Fibroblast of mammary gland (primary cell): ENCODE measurements at places on chromosomes 1 and 21.
A peak's percentile ranks its signal among the peaks of the same experiment; 100 is the strongest.

DNA sequence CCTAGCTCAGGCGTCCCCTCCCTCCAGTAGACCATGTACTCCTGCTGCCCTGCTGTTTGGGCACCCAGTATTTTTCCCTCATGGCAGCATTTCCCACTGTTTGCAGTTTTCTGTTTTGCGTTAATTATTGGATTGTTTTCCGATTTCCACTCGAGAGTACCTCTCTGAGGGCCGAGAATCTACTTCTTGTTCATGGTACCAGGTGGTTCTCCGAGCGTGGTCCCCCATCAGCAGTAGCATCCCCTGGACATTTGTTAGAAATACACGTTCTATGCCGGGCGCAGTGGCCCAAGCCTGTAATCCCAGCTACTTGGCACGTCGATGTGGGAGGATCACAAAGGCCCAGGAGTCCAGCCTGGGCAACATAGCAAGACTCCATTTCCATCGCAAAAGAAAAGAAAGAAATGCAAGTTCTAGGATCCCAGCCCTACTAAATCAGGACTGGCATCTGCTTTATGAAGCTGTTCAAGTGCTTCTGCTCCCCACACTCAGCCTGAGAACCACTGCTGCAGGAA is 690 bp downstream of the RRP1 start:
- DNase-seq = no peak

DNA sequence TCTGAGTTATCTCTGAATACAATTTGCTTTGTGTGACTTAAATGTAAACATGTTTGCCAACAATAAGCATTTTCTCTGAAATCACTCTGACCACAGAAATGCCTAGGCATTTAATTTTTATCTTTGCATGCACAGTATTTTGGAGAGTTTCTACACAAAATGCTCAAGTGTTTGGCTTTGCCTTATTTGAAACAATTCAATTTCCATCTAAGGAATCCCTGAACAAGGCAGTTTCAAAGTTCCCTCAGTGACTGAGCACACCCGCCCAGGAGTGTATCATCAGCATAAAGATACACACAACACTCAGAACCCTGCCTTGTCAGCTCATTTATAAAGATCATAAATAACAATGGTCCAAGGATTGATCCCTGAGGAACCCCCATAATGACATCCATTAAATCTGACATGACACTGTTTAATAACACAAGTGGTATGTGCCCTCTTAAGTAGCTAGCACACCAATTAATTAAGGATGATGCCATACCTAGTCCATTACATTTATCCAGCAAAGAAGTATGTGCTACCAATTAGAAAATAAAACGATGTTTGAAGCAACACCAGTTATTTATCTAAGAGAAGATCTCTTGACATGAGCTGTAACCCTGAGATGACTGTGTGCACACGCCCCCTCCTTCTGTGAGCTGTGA is 585.8 kb downstream of the ADGRL2 start:
- DNase-seq = no peak

DNA sequence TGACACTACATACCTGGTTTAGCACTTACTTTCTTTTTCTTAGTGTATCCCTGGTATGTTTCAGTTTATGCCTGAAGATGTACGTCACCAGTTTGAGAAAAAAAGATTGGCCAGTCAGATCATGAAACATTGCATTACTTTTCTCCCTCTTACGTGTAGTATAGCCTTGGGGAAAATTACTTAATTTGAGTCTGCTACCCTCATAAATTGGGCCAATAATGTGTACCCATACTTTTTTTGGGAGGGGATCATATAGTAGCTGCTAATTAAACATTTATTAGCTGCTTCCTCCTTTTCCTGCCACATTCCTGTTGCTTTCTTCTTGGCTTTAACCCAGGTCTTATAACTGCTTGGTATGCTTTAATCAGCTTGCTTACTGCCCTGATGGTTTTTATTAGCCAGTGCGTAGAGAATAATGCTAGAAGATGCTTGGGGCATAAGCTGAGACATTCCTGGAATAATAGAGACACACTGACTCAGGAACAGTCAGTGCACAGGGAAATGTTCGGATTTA is 32.1 kb downstream of the RABGAP1L start:
- DNase-seq = peak; percentile 72

- DNase-seq = peak; percentile 55
Observed at GRCh38 chr1:20358761-20359263, 68.1 kb downstream of the VWA5B1 start.

DNA sequence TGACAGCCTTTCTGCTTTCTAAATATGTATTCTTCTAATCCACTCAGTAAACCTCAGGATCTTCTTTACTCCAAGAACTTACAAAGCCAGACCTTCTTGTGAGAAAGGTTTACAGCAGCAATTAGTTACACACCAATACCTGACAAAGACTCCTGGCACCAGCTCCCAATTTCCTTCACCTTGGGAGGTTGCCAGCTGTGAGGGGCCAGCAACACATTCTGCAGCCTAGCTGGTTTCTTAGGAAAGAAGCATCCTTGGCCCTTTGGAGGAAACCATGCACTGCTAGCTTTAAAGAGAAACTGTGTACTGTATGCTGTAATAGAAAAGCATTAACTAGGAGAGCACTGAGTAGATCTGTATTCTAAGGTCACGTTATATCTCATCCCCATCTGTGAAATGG is 10.8 kb downstream of the FYB2 start:
- DNase-seq = no peak

GRCh38 chr1:242718967-242719366 is 194.5 kb upstream of the PLD5 start:
- no peak for DNase-seq

DNA sequence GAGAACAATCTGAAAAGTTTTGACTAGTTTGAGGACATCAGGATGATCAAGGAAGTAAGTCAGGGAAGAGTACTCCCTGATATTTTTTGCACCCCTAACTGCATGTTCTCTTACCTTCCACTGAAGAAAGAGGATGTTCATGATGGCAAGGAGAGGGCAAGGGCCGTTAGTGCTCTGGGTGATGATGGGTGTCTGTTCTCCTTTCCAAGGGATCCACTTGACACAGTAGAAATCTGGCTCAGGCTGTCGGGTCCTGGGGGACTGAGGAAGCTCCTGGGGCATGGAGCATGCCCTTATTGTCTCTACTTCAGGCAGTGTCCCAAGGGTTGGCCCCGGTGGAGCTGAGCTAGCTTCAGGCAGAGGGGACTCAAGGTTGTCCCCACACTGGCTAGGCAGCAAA is 4.7 kb downstream of the MINDY1 start:
- DNase-seq = no peak

- DNase-seq = no peak
Observed at GRCh38 chr1:10519016-10519417, 44.3 kb downstream of the PEX14 start.

GRCh38 chr1:108801101-108801500 is 54.6 kb downstream of the STXBP3 start:
- peak; percentile 48 for DNase-seq

- DNase-seq = no peak
Observed at GRCh38 chr1:209621286-209621685, 30.9 kb downstream of the LAMB3 start.

- DNase-seq = no peak
Observed at GRCh38 chr1:29754573-29755375, 518.5 kb downstream of the PTPRU start.

DNA sequence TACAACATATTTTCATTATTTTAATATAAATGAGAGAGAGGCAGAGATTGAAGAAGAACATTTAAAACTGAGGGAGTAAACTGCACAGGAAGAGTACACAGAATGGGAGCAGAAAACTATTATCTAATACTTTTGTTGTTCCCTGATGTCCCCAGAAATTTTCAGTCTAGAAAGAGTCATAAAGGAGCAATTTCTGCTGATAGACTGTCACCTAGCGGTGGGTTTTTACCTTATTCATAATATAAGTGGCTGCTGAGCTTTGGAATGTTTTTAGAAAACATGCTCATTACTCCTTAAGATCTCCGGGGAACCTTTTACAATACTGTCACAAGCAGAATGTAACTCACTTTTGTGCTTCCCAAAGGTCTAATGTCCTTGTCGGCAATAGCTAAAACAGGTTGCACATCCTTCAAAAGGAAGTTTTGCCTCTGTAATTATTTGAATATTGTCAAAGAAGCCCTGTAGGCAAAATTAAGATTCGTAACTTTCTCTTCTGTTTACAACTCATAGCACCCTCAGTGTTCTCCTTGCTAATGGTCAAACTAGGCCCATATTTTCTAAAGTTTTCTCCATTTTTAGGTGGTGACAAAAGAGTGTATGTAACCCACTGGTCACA is 4.9 kb upstream of the NPL start:
- peak; percentile 57 for DNase-seq

GRCh38 chr1:25828491-25828890 is 8.7 kb downstream of the MTFR1L start:
- DNase-seq = no peak

GRCh38 chr1:29704430-29704829 is 468.1 kb downstream of the PTPRU start:
- DNase-seq = no peak

- no peak for DNase-seq
Observed at GRCh38 chr1:87120779-87121178, 206.3 kb downstream of the HS2ST1 start.

DNA sequence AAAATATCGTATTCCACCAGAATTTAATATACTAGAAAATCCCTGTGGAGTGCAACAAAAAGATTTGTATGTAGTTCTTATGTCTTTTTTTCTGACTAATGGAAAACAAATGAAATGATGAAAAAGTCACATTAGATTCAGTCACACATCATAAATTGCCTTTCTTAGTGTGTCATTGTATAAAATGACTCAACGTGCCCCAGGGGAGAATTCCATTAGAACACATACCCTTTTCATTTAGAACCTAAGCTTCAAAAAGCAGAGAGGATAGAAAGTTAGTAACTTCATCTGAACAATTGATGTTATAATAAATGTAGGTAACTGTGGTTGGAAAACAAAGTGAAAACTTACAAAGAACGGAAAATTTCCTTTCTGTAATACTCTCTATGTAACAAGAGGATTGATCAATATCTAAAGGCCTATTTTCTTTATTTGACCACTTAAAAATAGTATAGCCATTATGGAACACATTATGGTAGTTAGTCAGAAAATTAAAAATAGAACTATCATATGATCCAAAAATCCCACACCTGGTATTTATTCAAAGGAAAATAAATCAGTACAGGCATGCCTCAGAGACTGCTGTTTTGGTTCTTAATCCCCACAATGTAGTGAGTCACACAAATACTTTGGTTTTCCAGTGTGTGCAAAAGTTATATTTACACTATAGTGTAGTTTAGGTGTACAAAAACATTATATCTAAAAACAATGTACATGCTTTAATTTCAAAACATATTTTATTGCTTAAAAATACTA is 1016.1 kb downstream of the KCNT2 start:
- peak; percentile 91 for DNase-seq

- DNase-seq = no peak
Observed at GRCh38 chr1:187396226-187396625, 567.5 kb downstream of the PLA2G4A start.

DNA sequence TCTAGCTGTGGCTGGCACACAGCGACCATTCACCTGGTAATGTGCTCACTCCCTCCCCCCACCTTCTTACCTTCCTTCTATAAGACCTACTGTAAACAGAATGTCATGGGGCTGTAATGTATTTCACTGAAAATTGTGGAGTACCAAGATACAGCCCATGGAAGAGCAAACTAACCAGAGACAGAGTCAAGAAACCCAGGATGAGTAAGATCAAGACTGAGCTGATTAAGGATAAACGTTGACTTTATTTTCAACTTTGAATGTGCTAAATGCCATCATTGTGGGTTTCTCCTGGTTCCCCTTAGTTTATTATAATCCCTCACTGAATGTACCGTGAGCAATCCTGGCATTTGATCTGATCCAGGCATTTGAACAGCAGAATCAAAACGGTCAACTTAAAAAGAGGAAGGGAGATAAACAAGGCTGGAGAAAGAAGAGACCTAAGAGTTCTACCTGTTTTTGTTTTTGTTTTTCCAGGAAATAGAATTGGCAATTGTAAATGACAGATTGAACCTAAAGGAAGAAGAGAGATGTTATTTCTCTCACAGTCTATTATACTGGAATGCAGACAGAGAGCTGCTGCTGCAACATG is 16.1 kb upstream of the ATP1B1 start:
- no peak for DNase-seq

- peak; percentile 76 for DNase-seq
Observed at GRCh38 chr1:41670217-41670957, 185.9 kb upstream of the EDN2 start.

DNA sequence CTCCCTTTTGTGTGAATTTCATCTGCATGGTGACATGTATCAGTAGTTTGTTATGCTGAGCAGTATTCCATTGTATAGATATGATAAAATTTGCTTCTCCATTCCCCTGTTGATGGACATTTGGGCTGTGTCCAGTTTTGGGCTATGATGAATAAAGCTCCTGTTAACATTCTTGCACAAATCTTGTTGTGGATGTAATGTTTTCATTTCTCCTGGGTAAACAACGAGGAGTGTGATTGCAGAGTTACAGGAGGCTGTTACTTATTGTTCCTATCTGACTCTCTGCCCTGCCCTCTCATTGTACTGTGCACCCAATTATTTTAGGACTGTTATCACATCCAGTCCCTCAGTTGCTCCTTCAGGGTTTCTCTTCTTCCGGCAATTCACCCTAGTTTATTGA is 24.2 kb downstream of the MAPKAPK2 start:
- no peak for DNase-seq

GRCh38 chr21:44765231-44766013 is 36.2 kb downstream of the UBE2G2 start:
- DNase-seq = peak; percentile 4

GRCh38 chr1:201488830-201489589 is 17.9 kb downstream of the CSRP1 start:
- peak; percentile 96 for DNase-seq

GRCh38 chr21:42122808-42123207 is 51.7 kb downstream of the UMODL1 start:
- no peak for DNase-seq

DNA sequence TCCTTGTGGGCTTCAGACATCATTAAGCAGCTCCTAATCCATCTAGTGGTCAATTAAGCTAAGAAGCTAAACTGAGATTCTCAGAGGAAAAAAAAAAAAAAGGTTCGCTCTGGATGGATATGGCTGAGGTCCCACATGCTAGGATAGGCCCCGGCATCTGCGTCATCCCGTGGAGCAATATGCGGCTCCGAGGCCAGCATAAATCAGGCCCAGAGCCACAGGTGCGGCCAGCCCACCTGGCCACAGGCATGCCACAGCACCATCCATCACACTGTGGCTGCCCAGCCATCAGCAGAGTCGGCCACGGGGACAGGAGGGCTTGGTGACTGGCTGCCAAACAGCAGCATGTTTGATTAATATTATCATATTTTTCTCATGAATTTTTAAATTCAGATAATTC is 106.9 kb upstream of the TIAM1 start:
- no peak for DNase-seq

- DNase-seq = no peak
Observed at GRCh38 chr1:68969441-68969840, 472.6 kb upstream of the DEPDC1 start.

DNA sequence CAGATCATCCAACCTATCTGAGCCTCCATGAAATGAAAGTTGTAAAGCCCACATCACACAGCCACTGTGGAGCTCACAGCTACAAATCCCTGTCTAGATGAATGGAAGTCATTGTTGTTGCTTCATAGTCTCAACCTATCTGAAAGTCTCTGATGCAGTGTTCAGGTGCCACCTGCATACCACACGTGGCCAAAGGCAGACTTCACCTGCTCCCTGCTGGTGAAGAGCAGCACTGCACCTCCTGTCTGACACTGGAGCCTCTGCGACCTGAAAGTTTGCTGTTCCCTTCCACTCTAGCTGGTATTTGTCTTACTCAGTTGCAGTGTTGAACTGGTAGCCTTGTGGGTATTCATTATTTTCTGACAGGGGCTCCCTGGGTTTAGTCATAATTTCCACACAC is 18.4 kb downstream of the LORICRIN start:
- DNase-seq = no peak
